Activated CD8-positive, alpha-beta T cell treated with anti-CD3 and anti-CD28 coated beads, Interleukin-2, amount 10 ng/mL, durations not matched to agents 7 days and 5 days (primary cell): ENCODE measurements at places on chromosomes 7 and 10. TPM values are rescaled to one million over a fixed set of nuclear protein-coding genes. Genes with fewer than 3 reads are reported as not detected.
A peak's percentile ranks its signal among the peaks of the same experiment; 100 is the strongest.

ZNF92 gene
- total RNA-seq = 17.3 TPM

SLC39A12 gene
- not detected for total RNA-seq

SORCS1 gene
- total RNA-seq = not detected

NKX1-2 gene
- not detected for total RNA-seq

DNAH11 gene
- 0.91 TPM for total RNA-seq

EVX1 gene
- not detected for total RNA-seq

TMEM270 gene
- not detected for total RNA-seq

DGKI gene
- not detected for total RNA-seq

ARID5B gene
- total RNA-seq = 18.0 TPM

- H3K27ac ChIP-seq = peak overlapping the region; percentile 89
- peaks cover 66% of the 10 kb centered on the region for H3K4me1 ChIP-seq
- no peaks in the 10 kb centered on the region for H3K27me3 ChIP-seq
Measured at GRCh38 chr10:70578371-70578947, 24.1 kb downstream of the PRF1 start.

GRCh38 chr10:104650072-104650471 lies 9.0 kb downstream of the SORCS3 start:
- H3K4me3 ChIP-seq = no peak overlapping the region
- no peak overlapping the region for H3K27ac ChIP-seq
- peaks cover 34% of the 10 kb centered on the region for H3K27me3 ChIP-seq
- H3K36me3 ChIP-seq = no peaks in the 10 kb centered on the region
- H3K4me1 ChIP-seq = no peaks in the 10 kb centered on the region
- DNase-seq = no peak

DNA sequence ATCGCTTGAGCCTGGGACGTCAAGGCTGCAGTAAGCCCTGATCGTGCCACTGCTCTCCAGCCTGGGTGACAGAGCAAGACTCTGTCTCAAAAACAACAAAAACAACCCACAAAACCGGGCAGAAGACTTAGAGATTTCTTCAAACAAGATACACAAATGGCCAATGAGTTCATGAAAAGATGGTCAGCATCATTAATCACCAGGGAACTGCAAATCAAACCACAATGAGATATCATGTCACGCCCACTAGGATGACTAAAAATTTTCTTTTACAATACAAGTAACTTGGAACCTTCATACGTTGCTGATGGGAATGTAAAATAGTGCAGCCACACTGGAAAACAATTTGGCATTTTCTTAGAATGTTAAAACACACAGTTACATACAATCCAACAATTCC lies 77.3 kb upstream of the GRID1 start:
- no peak for DNase-seq
- H3K4me1 ChIP-seq = peaks cover 37% of the 10 kb centered on the region

DNA sequence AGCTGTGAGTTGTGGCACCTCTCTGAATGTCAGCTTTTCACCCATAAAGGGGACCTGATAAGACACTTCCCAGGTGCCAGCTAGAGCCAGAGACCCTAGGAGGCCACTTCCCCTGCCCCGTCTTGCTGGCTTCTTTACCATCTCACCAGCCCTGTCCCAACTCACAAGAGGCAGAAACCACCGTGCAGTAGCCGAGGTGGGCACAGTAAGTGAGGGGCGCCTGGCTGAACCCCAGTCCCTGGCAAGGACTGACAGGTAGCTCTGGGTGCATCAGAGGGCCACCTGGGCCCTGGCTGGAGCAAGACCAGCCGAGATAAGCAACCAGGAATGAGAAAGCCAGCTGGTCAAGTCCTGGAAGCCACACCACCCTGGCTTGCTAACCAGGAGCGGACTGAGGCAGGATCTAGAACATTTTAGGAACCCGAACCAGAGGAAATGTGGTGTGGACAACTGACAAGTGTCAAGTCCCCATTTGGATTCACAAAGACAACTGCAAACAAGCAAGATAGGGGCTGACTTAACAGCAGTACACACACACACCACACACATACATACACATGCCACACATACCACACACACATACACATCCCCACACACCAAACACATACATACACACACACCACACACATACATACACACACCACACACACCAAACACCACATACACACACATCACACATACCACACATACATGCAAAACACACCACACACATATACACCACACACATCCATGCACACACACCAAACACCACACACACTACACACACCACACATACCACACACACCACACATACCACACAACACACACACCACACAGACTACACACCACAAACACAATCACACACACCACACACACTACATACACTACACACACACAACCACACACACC lies 20.8 kb downstream of the OGDHL start:
- H3K27me3 ChIP-seq = no peaks in the 10 kb centered on the region
- H3K4me3 ChIP-seq = no peak overlapping the region

DNA sequence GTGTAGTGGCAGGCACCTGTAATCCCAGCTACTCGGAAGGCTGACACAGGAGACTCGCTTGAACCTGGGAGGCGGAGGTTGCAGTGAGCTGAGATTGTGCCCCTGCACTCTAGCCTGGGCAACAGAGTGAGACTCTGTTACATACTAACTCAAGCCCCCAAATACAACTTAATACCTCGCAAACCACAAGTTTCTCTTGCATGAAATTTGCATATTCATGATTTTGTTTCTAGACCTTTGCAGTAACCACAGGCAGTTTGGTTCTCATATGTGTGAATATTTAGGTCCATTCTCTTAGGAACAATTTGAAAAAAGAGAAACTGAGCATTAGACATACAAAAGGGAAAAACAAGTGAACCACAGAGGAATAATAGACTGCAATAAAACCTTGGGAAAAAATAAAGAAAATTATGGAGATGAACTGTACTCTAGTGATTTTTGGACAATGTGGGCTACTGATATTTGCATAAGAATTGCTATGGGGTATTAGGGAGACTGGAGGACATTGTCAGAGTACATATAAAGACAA lies 77.0 kb downstream of the ZNF277 start:
- H3K4me1 ChIP-seq = peaks cover 4% of the 10 kb centered on the region
- H3K27me3 ChIP-seq = no peaks in the 10 kb centered on the region
- H3K36me3 ChIP-seq = no peaks in the 10 kb centered on the region
- no peak overlapping the region for H3K4me3 ChIP-seq
- DNase-seq = no peak

DNA sequence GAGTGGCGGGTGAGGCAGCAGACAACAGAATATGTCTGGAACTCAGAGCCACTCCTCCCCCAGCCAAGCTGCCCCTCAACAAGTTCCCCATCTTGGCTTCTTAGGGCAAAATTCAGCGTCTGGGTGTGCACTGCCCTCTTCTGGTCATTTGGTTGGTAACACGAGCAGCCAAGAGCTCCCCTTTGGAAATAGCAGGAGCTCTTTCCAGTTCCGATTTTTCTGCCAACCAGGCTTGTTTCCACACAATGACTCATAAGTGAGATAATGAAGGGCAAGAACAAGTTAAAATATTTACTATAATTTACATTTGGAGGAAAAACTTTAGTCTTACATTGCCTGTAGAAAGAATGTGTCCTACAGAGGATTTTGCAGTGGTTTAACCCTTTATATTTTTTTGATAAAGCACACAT lies 70.5 kb downstream of the ADCYAP1R1 start:
- no peak overlapping the region for H3K4me3 ChIP-seq
- H3K4me1 ChIP-seq = no peaks in the 10 kb centered on the region
- DNase-seq = peak; percentile 60

DNA sequence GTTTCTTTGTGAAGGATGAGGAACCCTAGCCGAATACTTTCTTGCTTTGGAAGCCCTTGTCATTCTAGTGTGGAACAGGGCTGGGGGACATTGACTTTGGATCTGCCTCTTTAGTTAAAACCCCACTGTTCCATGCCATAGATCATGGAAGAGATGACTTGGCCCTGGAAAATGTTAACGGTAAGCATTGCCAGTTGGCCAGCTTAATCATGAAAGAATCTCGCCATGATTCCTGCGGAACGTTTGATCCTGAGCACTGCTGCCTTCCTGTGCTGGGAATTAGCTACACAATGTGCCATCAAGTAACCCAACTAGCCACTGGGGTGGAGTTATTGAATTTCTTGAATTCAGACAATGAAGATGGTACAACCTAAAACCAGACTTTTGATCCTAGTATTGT lies 177.6 kb upstream of the FZD8 start:
- H3K4me1 ChIP-seq = no peaks in the 10 kb centered on the region
- H3K4me3 ChIP-seq = no peak overlapping the region
- H3K27me3 ChIP-seq = no peaks in the 10 kb centered on the region
- no peak overlapping the region for H3K27ac ChIP-seq
- H3K36me3 ChIP-seq = no peaks in the 10 kb centered on the region

- H3K27me3 ChIP-seq = no peaks in the 10 kb centered on the region
- DNase-seq = no peak
- H3K36me3 ChIP-seq = peaks cover 4% of the 10 kb centered on the region
- no peak overlapping the region for H3K27ac ChIP-seq
- no peak overlapping the region for H3K4me3 ChIP-seq
Measured at GRCh38 chr10:63480237-63480636, 14.5 kb upstream of the JMJD1C start.

DNA sequence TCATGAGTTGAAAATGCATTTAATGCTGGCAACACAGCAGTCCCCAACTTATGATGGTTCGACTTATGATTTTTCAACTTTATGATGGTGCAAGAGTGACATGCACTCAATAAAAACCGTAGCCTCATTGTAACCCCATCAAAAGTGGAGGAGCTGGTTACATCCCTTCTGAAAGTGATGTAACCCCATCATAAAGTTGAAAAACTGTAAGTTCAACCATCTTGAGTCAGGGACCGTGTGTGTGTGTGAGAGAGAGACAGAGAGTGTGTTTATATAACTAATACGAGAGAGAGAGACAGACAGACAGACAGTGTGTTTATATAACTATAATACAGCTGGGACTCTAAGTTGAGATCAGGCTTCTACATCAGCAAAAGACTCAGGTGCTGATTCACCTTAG lies 21.0 kb downstream of the ANXA11 start:
- peaks cover 29% of the 10 kb centered on the region for H3K36me3 ChIP-seq
- no peak overlapping the region for H3K4me3 ChIP-seq
- H3K4me1 ChIP-seq = peaks cover 62% of the 10 kb centered on the region

GRCh38 chr10:97376413-97376812 lies 24.7 kb downstream of the RRP12 start:
- H3K4me3 ChIP-seq = no peak overlapping the region
- peaks cover 16% of the 10 kb centered on the region for H3K36me3 ChIP-seq
- H3K27me3 ChIP-seq = no peaks in the 10 kb centered on the region
- no peak overlapping the region for H3K27ac ChIP-seq
- no peak for DNase-seq

GRCh38 chr10:28661035-28661434 lies 16.3 kb upstream of the BAMBI start:
- no peaks in the 10 kb centered on the region for H3K36me3 ChIP-seq
- DNase-seq = no peak
- peaks cover 8% of the 10 kb centered on the region for H3K27me3 ChIP-seq
- H3K4me3 ChIP-seq = no peak overlapping the region
- H3K27ac ChIP-seq = no peak overlapping the region

DNA sequence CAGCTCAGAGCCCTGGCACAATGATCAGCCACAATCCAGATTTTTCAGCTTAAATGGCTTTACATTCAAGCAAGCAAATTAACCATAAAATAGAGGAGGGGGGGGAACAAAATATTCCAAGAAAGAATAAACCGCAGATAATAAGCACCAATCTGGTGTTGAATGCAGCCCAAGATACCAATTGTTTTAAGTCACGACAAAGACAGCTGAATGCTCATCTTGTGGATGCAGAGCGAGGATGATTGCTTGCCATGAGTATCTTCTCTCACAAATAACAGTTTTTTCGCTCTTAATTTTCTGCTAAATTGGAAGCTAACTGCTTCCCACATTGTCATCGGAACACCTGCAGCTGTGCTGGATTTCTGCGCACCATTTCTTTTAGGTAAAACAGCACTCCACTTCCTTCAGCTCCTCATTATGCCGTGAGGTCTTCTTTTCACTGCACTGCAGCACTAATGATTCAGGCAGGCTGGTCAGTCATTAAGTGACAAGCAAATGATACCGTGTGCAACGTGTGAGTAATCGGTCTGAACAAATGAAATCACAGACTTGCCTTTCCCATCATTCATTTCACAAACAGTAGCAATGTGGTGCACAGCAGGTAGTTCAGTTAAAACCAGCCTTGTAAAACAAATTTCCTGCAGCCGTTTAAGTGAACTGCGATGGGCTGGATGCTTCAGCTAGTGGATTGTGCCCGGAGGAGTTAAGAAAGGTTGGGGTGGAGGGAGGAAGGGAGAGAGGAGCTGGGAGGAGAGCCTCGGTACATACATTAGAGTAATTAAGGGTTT lies 106.4 kb upstream of the CDCA7L start:
- peaks cover 5% of the 10 kb centered on the region for H3K27me3 ChIP-seq
- no peak overlapping the region for H3K4me3 ChIP-seq
- no peak for DNase-seq
- no peaks in the 10 kb centered on the region for H3K4me1 ChIP-seq
- H3K27ac ChIP-seq = no peak overlapping the region
- no peaks in the 10 kb centered on the region for H3K36me3 ChIP-seq

GRCh38 chr7:8208816-8209215 lies 53.2 kb downstream of the ICA1 start:
- peaks cover 43% of the 10 kb centered on the region for H3K27me3 ChIP-seq
- H3K27ac ChIP-seq = no peak overlapping the region
- H3K4me3 ChIP-seq = no peak overlapping the region
- DNase-seq = no peak
- H3K4me1 ChIP-seq = peaks cover 2% of the 10 kb centered on the region

DNA sequence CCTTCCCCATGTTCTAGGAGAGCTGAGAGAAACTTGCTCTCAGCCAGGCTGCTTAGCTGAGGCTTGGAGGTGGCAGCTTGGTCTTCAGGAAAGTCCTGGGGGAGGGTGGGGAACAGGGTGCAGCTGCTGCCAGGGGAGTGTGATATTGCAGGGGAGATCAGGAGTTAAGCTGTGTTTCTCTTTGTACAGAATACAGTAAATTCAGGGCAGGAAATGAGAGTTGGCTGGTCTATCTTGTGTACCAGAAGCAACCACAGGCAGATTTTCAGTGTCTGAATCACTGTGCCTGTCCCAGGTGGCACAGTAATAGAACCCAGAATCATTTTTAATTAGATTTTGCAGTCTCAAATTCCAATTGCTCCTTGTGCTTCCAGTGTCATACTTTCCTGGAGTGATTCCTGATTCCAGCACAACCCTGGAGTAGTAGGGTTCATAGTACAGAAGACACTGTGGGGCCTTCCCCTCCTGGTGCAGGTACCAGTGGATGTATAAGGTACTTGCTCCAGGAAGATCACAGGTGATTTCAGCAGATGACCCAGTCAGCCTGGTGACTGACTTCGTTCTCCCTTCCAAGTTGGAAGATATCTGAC lies 94.0 kb upstream of the TARP start:
- H3K27me3 ChIP-seq = no peaks in the 10 kb centered on the region
- peaks cover 79% of the 10 kb centered on the region for H3K4me1 ChIP-seq
- peak; percentile 55 for DNase-seq
- H3K4me3 ChIP-seq = peak overlapping the region; percentile 11
- H3K36me3 ChIP-seq = peaks cover 44% of the 10 kb centered on the region
- peak overlapping the region; percentile 85 for H3K27ac ChIP-seq

GRCh38 chr7:27110186-27111031 lies 7.9 kb upstream of the HOXA2 start:
- H3K36me3 ChIP-seq = no peaks in the 10 kb centered on the region
- no peak overlapping the region for H3K27ac ChIP-seq
- H3K4me1 ChIP-seq = no peaks in the 10 kb centered on the region
- DNase-seq = no peak

GRCh38 chr7:111663771-111664170 lies 101.5 kb upstream of the IMMP2L start:
- no peak for DNase-seq
- H3K27me3 ChIP-seq = peaks cover 3% of the 10 kb centered on the region
- H3K36me3 ChIP-seq = no peaks in the 10 kb centered on the region
- H3K27ac ChIP-seq = no peak overlapping the region
- H3K4me3 ChIP-seq = no peak overlapping the region
